Left renal cortex interstitium (tissue), 4 donors: ENCODE measurements at places on chromosomes 7 and 10.

DNA sequence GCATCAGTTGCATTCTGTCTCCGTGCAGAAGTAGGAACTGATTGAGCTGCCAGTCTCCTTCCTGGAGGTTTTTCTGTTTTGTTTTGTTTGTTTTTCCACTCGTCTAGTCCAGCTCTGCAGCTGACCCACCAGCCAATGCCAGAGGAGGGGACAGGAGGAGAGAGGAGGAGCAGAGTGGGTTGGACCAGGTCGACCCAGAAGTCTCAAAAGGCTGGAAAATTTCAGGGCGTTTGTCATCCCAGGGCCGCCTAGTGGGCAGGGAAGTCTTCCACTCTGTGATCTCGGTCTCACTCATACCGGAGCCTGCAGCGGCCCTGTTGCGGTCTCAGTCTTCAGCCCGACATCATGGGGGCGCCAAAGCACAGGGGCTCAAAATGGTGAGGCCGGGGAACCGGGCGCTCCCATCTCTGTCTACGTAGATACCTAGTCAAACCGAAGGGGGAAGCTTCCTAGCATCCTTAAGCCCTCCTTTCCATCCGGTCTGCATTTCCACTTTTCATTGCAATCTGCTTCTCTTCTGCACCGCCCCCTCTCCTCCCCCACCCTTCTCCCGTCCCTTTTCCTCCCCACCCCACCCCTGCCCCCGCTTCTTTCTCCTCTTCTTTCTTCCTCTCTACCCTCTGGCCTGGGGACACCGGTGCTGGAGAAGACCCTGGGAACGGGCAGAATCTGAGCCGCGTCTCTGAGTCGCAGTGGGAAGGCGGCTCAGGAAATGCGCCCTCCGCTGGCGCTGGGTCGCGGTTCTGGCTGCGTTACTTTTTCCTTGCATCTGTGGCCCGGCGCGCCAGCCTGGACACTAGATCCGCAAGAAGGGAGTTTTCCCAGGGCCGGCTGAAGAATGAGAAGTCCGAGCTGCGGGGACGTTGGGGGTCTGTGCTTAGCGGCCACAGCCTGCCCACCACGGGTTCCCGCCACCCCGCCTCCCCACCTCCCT is 16.2 kb upstream of the PAX2 start:
- no peak for DNase-seq

DNA sequence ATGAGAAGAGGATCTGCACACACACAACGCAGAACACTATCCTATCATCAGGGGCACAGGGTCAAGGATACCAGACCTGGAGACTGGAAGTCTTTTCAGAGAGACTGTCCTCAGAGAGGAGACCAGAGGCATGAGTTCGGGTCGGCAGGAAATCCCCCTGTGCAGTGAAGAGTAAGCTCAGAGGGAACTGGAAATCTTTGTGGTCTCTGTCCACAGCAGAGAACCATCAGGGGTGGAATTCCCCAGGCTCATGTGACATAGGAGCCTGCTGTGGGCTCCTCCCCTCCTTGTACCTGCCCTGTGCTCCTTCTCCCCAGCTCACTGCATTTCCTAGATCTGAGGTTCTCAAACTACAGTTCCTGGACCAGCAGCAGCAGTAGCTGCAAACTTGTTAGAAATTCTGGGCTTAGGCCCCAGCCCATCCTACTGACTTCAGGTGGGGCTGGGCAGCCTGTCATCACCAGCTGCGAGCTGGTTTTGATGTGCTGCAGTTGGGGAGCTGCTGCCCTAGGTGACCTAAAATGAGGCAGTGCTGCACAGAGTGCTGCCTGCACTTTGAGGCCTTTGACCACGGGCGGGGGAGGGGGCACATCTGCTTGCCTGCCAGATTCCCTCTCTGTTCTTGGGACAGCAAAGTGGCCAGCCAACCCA is 2.4 kb downstream of the ZMIZ2 start:
- no peak for DNase-seq

DNA sequence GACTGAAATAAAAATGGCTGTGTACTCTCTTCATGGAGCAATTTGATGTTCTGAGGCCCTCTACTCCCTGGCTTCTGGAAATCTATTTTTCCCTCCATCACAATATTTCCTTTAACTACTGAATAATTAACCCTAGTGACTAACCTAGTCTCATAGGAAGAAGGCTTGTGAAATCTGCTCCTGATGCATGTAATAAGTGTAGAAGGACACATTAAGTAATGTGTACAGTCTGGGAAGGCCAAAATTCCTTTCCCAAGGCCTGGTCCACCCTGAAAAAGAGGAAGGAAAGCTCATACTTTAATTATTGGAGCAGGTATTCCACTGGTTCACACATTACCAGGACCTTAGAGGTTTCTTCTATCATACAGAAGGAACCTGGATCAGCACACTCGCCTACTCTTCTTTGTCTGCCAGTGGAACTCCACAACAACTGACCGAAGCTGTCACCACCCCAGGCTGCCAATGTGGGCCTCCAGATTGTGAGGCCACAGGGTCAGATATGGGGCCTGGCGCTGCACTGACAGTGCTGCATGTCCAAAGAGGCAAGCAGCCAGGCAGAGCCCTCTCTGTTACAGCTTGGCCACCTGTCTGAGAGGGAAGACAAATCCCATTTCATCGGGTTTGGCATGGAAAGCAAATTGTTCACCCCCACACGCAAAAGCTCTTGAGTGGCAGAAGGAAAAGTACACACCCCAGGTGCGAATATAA is 54.4 kb upstream of the FAM133B start:
- DNase-seq = no peak

DNA sequence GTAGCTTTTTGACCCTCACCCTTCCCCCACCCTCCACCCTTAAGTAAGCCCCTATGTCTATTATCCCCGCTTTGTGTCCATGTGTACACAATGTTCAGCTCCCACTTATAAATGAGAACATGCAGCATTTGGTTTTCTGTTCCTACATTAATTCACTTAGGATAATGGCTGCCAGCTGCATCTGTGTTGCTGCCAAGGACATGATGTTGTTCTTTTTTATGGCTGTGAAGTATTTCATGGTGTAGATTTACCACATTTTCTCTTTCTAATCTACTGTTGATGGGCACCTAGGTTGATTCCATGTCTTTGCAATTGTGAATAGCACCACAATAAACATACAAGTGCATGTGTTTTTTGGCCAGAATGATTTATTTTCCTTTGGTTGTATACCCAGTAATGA is 232.2 kb downstream of the CACNA2D1 start:
- no peak for DNase-seq

GRCh38 chr10:4352414-4352961 is 473.5 kb upstream of the AKR1E2 start:
- DNase-seq = no peak

DNA sequence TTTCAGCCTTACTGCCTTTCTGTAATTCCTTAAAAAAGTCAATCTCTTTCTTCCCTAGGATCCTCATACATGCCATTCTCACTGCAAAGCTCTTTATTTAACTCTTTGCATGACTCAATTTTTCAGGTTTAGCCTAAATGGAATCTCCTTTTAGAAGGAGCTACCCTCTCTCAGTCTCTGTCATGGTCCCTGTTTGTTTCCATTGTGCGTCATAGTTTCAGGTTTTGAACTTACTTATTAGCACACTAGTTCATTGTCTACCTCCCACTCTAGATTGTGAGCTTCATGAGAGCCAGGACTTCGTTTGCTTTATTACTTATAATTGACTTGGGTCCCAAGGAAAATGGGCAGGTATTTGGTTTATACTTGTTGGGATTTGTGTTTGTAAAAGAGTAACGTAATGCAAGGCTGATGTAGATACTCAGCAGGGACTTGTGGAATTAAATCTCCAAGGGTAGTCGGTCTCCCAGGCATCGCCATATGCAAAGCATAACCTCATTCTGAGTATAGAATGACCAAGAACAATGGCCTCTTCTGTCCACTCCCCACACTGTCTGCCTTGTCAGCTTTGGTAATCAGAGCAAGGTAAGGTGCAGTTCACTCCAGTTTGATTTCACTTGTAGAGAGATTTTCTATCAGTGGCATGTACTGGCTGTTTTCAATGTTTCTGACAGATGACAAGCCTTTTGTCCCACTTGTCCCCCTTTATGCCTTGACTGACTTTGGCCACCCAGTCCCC is 252.0 kb downstream of the SORCS3 start:
- no peak for DNase-seq

GRCh38 chr10:35607475-35608327 is 2.6 kb downstream of the GJD4 start:
- no peak for DNase-seq

GRCh38 chr7:144001543-144001942 is 1.4 kb downstream of the OR6B1 start:
- no peak for DNase-seq

- no peak for DNase-seq
These were observed 3.3 kb upstream of the NPTX2 start for GRCh38 chr7:98613601-98614425.

DNA sequence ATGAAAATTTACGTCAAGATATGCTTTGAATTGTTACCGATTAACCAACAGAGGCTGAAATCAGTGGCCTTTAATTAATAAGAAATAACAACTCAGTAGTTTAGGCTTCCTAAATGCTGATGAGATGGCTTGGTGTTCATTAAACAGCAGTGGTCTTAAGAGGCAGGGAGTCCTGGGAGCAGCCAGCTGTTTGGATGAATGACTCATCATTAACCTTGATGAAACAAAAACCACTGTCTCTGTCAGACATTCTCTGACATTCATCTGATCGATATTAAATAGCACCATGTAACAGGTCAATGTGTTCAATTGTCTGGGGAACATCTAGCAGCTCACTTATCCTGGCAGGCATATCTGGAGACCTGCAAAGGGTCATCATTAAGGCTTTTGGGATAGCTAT is 234.2 kb upstream of the LRRN3 start:
- DNase-seq = no peak

- DNase-seq = no peak
These were observed 520.6 kb downstream of the CCSER2 start for GRCh38 chr10:84848967-84849366.

DNA sequence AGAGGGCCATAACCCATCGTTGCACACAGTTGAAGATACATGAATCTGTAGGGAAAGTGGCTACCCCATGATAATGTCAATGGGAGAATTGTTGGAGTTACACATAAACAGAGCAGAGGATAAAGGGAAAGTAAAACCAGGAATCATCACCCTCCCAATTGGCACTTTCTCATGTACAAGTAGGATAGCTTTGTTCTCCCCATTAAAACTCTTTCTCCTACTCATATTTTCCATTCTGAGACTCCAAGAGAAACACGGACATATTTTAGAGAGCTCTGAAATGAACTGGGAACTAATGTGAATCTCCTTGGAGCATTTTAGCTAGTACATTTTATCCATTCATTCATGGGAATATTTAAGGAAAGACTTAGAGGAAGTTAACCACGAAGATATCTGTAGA is 17.2 kb upstream of the LRRC17 start:
- DNase-seq = no peak

GRCh38 chr10:116960066-116960776 is 44.8 kb downstream of the SHTN1 start:
- no peak for DNase-seq

GRCh38 chr7:107726356-107727130 is 17.4 kb upstream of the CBLL1 start:
- no peak for DNase-seq

- no peak for DNase-seq
These were observed 73.7 kb downstream of the EVX1 start for GRCh38 chr7:27316311-27316710.

DNA sequence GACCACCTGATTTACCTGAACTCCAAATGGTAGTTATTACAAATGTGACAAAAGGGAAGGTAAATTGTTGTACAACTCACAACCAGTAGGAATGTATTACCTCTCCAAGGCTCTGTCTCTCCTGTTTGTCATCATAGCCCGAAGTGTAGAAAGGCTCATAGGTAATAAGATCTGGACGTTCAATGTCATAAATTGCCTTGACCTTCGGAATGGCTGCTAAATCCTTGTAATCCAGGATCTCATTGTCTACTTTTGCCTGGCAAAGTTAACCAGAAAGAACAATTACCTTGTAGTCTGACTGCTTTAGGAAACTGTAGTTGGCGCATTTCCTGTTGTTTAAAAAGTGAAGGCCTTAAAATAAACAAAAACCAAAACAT is 68.6 kb upstream of the AFAP1L2 start:
- DNase-seq = no peak

- no peak for DNase-seq
These were observed 26.3 kb upstream of the AKR1B1 start for GRCh38 chr7:134485203-134485602.

GRCh38 chr7:157027568-157028198 is 17.2 kb upstream of the MNX1 start:
- no peak for DNase-seq

DNA sequence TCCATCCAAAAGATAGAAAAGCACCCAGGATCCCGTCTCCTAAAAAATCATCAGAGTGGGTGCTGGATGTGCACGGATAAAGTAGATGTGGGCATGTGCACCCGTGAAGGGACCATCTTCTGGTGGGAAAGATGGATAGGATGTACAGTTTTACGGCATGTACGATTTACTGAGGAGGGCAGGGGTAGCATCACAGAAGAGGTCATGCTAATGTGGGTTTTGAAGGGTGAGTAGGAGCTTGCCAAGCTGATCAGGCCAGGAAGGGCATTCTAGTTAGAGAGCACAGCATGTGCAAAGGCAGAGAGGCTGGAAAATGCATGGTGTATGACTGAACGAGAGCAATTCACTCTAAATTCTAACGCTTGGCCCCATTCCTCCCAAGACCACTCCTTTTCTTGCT is 7.8 kb upstream of the CRHR2 start:
- DNase-seq = no peak

- peak; percentile 61 for DNase-seq
These were observed 60.9 kb downstream of the ARMC3 start for GRCh38 chr10:22988581-22989360.

DNA sequence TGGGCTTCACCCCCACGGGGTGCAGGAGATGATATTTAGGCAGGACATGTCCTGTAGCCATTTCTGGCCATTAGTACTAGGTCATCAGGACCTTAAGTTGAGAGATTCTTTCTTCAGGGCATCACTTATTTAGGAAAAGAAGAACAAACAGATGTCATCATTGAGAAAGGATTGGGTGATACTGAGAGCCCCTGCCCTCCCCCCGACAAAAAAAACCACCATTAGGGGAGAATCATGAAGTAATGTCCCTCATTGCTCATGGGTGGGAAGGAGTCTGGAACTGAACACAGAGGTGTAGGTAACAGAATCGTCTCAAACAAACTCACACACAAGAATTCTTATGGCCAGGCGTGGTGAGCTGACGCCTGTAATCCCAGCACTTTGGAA is 6.4 kb upstream of the ORAI2 start:
- DNase-seq = no peak

DNA sequence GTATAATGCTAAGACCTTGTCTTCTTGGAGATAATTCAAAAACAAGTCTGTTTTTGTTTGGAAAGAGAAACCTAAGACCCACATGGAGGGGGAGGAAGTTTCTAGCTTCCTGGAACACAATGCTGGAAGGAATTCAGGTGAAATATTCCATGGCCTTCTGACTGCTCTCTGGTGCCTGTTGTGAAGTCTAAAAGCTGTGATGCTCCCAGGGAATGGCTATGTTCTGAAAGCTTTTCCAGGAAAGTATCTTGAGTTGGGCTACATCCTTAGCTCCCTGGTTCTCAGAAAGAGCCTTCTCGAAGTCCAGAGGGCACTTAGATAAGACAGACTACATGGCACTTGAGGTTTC is 12.5 kb upstream of the PFKP start:
- no peak for DNase-seq
